Vagina (tissue), 2 donors: ENCODE measurements at places on chromosomes 12 and 14. TPM values are rescaled to one million over a fixed set of nuclear protein-coding genes. Genes with fewer than 3 reads are reported as not detected.

NOC4L gene
- total RNA-seq: 13.0 TPM

RTN1 gene
- total RNA-seq: 24.8 TPM

INF2 gene
- total RNA-seq: 49.1 TPM

KRT71 gene
- total RNA-seq: not detected

WDHD1 gene
- 3.2 TPM for total RNA-seq

- no peak for DNase-seq
These were observed 253.3 kb downstream of the SLC15A4 start for GRCh38 chr12:128570191-128571065.

- no peak for DNase-seq
These were observed 62.7 kb upstream of the FBRSL1 start for GRCh38 chr12:132427174-132427768.

- no peak for DNase-seq
These were observed 38.9 kb downstream of the NELL2 start for GRCh38 chr12:44837114-44837755.

GRCh38 chr14:104467641-104468040, 111.9 kb upstream of the C14orf180 start:
- no peak for DNase-seq

- DNase-seq: no peak
These were observed 12.9 kb downstream of the ITGB7 start for GRCh38 chr12:53193985-53194716.

DNA sequence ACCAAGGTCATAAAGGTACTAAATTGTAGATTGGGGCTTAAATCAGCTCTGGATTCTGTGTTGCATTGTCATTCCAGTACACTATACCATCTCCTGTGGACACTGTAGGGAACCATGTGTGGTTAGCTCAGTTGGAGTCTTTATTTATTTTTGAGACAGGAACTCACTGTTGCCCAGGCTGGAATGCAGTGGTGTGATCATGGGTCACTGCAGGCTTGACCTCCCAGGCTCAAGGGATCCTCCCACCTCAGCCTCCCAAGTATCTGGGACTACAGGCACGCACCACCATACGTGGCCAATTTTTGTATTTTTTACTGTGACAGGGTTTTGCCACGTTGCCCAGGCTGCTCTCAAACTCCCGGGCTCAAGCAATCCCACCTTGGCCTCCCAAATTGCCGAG, 6.7 kb downstream of the PAPOLA start:
- no peak for DNase-seq

- no peak for DNase-seq
These were observed 672 bp upstream of the SCFD1 start for GRCh38 chr14:30621354-30621939.

DNA sequence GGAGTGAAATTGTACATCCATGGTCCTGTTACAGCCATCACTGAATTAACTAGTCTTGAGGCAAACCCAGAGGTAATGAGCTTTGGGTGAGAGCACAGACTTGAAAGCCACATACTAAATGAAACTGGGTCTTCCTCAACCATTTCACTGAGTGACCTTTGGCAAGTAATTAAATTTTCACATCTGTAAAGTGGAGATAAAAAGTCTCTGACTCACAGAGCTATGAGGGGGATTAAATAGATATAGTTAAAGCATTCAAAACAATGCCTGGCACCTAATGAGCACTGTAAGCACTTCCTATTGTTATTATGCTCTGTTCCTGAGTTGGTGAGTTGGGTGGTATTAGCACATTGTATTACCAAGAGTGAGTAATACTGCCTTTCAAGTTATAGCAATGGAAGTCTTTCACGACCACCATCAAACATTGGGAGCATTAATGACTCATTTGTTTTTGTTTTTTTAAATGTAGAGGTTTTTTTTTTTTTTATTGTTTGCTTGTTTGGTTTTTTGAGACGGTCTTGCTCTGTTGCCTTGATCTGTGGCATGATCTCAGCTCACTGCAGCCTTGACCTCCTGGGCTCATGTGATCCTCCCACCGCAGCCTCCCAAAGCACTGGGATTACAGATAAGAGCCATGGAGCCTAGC, 12.5 kb upstream of the STRN3 start:
- no peak for DNase-seq

DNA sequence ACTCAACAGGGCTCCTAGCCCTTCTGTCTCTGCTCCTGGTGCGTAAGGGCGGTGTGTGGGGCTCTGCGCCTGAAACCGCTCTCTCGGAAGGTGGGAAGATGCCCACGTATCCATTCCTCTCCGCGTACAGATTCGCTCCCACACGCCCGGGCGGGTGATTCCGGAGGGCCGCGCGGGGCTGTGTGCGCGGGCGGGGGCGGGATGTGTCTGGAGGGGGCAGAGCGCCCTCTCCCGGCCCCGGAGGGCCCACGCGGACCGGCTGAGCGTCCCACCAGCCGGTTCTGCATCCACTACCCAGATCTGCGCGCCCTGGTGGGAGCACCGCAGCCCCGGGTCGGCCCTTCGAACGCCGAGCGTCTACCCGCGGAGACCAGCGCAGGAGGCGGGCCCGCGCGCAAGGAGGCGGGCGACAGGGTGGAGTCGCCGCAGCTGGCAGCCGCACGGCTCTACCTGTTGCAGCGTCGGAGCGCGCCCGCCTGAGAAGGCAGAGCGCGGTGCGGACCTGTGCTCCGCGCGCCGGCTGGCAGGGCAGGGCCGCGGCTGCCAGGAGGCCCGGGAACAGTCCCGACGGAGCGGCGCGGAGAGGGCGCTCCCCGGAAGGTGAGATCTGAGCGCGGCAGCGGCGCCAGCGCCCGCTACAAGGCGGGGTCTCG, 1.4 kb upstream of the KCNK13 start:
- DNase-seq: no peak
